ENCODE measurements at places on chromosomes 3 and 15. TPM values are rescaled to one million over a fixed set of nuclear protein-coding genes. Genes with fewer than 3 reads are reported as not detected.

GRCh38 chr3:171531716-171532115 lies 71.5 kb upstream of the TNIK start:
- peak; percentile 22 for DNase-seq

- no peak for DNase-seq
These were observed 298.5 kb upstream of the MME start for GRCh38 chr3:154781595-154781994.

DNA sequence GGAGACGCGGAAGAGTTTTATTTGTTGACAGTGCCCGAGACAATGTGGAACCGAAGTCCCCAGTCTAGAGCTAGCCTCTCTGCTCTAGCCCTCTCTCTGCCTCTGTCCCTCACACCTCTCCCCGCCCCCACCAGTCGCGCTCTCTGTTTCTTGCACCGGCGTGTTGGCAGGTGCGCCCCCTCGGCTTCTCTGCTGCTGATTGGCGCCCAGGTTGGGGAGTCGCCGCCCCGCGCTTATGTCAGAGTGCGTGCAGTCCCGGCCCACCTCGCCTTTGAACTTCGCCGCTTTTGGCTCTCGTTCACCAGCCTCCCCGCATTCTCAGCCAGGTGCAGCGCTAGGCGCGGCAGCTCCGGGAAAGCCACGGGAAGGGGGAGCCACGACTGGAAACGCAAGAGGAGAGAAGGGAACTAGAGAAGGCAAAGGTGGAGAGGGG lies at the start of gene SOX14:
Gene SOX14, plus strand, starts transcription at position 315 of the 433 bp plus-strand sequence. CDS start 470 bp downstream, outside the sequence.
- no peak for DNase-seq

DLEC1 gene
- total RNA-seq = under 0.01 TPM

DNA sequence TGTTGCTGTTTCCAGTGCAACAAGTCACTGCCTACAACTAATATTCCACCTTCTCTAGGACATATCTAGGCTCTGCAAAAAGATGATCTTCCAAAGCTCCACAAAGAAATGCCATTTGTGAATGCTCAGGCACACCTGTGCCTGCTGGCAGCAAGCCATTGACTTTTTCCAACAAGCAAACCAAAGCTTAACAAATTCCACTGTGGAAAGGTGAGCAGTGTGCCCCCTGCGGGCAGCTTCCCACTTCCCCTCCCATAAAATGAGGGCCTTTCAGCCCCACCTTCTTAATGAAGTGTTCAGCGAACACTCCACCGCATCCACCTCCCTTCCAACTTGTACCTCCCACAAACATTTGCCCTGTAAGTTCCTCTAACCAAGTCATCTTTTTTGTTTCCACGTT lies 157.5 kb upstream of the SLC24A5 start:
- DNase-seq = no peak

GRCh38 chr3:194715022-194715800 lies 29.5 kb downstream of the FAM43A start:
- DNase-seq = no peak

DNA sequence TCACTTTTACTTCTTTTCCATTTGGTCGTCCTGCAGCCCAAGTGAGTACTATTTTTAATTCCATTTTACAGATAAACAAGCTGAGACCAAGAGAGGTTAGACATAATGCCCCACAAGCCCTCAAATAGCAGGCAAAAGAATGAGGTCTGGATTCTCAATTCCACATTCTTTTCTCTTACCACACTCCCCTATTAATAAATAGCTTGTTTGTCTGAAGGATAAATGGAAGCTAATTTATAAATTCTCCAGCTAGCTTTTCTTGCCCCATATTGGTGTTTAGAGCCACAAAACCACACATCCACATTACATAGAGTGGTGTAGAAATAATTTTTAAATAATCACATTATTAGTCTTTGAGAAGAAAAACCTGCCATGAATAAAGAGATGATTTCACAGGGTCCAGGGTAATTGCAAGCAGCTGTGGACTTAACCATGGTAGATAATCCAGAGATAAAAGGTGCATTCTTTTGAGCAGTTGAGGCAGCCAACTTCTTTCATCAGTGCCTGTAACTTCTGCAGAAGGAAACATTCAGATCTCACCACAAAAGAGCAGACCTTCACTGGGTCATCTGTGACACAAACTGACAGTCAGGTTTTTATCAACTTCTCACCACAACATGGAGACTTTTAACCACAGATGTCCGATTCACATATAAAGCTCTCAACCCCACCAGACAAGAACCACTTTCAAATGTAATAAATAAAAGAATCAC lies 313.4 kb upstream of the STT3B start:
- no peak for DNase-seq

GRCh38 chr3:65758876-65759598 lies 279.7 kb downstream of the MAGI1 start:
- DNase-seq = no peak
